ENCODE measurements at places on chromosomes 4 and X.
A peak's percentile ranks its signal among the peaks of the same experiment; 100 is the strongest.

DNA sequence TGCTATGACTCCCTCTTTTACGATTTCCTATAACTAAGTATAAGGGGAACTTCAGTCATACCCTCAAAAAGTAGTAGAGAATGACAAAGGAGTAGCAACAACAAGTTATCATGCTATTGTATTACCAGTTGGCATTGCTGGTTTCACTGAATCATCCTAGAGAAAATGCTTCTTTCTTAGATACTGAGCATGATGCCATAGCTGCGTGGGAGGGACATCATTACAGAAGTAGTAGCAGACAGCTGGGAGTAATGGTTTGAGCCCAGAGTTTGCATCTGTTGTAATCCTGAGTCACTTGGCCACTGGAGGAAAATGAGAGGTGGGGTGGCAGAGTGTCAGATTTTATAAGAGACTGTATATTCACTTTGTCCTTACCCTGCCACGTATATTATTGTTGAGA, 38.6 kb downstream of the MTMR1 start:
- peak; percentile 26 for DNase-seq

DNA sequence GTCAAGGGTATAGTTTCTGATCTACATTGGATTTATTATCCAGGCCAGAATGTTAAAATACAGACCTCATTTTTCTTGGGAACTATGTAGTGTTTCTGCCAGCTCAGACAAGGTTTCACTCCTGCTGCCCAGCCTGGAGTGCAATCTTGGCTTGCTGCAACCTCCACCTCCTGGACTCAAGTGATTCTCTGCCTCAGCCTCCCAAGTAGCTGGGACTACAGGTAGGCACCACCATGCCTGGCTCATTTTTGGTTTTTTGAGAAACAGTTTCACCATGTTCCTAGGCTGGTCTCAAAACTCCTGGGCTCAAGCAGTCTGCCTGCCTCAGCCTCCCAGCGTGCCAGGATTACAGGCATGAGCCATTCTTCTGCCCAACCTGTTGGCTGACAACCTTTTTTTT, 5.7 kb downstream of the RPL34 start:
- no peak for DNase-seq

DNA sequence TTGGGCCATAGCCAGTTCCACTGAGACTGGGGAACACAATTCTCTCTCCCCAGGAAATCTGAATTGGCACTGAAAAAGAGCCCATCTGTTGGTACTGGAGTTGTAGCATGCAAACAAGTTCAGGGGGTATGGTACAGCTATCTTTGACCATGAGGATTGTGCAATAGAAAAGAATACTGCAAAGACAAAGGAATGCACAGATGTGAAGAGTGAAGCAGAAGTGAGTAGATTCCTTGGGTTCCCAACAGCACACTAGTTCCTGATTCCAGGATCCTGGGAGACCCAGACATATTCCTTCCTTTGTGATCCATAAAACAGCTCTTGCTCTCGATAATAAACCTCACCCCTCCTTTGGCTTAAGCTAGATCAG, 43.3 kb upstream of the CTAG2 start:
- DNase-seq = no peak

- DNase-seq = no peak
Observed at GRCh38 chrX:121642415-121642814, 595.0 kb downstream of the GLUD2 start.

DNA sequence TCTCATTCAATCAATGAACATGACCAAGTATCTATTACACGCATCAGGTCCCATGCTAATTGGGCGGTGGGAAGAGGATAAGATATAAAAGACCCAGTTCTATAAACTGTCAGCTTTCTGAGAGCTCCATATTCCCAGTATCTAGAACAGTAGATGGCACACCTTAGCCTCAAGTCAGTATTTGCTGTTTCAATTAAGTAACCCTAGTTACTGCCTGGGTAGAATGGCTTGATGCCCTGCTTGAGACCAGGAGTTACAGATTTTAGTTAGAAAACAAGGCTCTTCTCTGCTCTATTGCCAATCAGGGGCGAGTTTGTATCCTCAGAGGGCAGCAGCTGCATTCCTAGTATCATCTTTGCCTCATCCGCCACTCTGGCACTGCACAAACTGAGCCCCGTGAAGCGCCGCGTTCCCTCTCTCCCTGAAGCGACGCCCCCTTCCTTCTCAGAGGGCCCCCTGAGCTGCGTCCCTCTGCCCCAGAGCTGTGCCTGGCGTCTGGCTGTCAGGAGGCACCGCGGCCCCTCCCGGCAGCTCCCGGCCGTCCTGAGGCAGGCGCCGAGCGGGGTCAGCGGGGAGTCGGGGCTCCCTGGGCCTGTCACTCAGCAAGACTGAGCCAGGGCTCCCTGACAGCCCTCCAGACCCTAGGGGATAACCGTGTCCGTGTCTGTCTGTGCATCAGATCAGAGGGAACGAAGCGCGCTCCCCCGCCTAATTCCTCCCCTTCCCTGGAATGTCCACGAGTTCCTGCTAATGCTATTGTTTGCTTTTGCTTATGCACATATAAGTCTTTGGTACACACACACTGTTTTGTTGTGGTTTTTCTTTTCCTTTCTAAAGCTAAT, 212.4 kb upstream of the TTC29 start:
- DNase-seq = no peak

GRCh38 chr4:158906073-158906472, 137.2 kb downstream of the FNIP2 start:
- DNase-seq = no peak

DNA sequence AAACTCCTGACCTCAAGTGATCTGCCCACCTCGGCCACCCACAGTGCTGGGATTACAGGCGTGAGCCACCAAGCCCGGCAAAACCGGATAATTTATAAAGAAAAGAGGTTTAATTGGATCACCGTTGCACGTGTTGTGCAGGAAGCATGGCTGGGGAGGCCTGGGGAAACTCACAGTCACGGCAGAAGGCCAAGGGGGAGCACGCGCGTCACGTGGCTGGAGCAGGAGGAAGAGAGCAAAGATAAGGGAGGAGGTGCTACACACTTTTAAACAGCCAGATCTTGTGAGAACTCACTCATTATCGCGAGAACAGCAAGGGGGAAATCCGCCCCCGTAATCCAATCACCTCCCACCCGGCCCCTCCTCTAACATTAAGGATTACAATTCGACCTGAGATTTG, 177.9 kb upstream of the TENM3 start:
- no peak for DNase-seq

GRCh38 chr4:188949596-188949995, 810.4 kb downstream of the TRIML1 start:
- DNase-seq = no peak

GRCh38 chr4:37970702-37971101, 10.5 kb downstream of the PTTG2 start:
- DNase-seq = peak; percentile 58

GRCh38 chrX:6448003-6448402, 86.9 kb downstream of the VCX3A start:
- no peak for DNase-seq

GRCh38 chr4:39825741-39826231, 127.8 kb downstream of the UBE2K start:
- DNase-seq = no peak

- DNase-seq = no peak
Observed at GRCh38 chrX:120504569-120504968, 35.5 kb upstream of the LAMP2 start.

GRCh38 chr4:38925492-38926413, 58.1 kb downstream of the FAM114A1 start:
- DNase-seq = no peak

DNA sequence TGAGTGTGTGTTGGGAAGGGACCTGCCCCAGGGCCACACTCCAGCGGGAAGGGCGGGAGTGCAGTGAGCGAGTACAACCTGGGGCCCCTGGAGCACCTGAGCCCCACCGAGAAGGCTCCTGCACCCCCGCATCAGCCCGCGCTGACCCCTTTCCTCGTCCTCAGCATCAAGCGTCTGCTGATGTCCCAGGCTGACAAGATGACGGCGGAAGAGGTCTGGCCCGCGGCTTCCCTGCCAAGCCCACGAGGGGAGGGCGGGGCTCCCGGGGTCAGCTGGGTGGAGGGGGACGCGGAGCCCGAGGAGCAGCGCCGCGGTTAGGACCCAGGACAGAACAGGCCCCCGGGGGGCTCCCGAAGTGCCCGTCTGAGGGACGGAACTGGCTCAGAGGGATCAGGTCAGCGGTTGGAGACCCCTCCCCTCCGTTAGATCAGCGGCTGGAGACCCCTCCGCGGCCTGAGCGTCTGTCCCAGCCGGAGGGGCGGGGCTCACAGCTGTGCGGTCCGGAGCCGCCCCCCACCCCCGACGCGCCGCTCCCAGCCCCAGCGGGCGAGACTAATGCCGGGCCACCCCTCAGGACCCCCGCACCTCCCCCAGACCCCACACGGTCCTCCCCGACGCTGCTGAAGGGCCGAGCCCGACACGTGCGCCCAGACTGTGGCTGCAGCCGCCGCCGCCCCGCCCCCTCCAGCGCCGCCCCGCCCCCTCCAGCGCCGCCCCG, 6.7 kb downstream of the MYL5 start:
- peak; percentile 34 for DNase-seq

- no peak for DNase-seq
Observed at GRCh38 chr4:26194764-26195163, 126.0 kb upstream of the RBPJ start.

GRCh38 chr4:76977736-76978350, 28.3 kb downstream of the SEPTIN11 start:
- no peak for DNase-seq

- no peak for DNase-seq
Observed at GRCh38 chrX:47802589-47802988, 34.1 kb upstream of the ZNF81 start.

GRCh38 chr4:64158648-64159326, 250.5 kb downstream of the TECRL start:
- DNase-seq = no peak

GRCh38 chr4:8188743-8189550, 10.1 kb upstream of the SH3TC1 start:
- DNase-seq = no peak

DNA sequence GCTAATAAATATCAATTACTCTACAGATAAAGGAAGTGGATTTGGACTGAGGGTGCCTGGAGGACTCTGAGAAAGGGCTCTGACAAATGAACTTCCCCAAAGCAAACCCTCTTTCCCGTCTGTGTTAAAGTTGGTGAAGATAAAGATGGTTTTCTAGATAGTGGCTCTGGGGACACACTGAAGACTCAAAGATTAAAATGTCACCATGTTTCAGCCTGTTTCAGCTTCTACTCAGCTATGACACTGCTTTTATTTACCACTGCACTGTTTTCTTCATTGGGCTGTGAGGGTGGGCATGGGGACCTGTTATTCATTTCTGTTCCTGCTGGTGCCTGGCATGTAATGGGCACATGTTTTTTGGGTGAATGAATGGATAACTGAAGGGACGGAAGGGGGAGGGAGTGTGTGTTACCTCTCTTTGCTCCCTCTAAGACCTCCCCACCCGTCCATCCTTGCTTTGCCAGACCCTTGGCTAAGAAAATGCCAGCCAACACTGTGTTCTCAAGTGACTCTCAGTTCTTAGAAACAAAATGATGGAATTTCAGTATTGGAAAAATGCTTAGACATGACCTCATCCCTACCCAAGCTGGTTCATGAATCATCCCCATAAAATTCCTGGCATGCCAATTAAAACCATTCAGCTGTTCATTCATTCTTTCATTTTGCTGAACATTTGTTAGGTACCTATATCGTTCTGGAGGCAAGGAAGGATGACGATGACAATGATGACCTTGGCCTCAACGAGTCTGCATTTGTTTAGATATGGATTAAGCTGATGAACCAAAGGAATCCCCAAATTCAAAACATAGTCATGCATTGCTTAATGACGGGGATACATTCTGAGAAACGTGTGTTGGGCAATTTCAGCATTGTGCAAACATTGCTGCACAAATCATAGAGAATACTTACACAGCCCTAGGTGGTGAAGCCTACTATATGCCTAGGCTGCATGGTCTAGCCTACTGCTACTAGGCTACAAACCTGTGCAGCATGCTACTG, 13.4 kb upstream of the STK32B start:
- DNase-seq = no peak

Measured in activated CD4-positive, alpha-beta T cell treated with anti-CD3 and anti-CD28 coated beads for 4 hours (primary cell).